ENCODE measurements at places on chromosomes 7 and 10.

- no peak for DNase-seq
Observed at GRCh38 chr10:13938950-13939349, 352.2 kb downstream of the PRPF18 start.

- DNase-seq = no peak
Observed at GRCh38 chr7:101536668-101537067, 92.4 kb downstream of the MYL10 start.

GRCh38 chr7:21317966-21318915, 109.6 kb upstream of the SP4 start:
- no peak for DNase-seq

DNA sequence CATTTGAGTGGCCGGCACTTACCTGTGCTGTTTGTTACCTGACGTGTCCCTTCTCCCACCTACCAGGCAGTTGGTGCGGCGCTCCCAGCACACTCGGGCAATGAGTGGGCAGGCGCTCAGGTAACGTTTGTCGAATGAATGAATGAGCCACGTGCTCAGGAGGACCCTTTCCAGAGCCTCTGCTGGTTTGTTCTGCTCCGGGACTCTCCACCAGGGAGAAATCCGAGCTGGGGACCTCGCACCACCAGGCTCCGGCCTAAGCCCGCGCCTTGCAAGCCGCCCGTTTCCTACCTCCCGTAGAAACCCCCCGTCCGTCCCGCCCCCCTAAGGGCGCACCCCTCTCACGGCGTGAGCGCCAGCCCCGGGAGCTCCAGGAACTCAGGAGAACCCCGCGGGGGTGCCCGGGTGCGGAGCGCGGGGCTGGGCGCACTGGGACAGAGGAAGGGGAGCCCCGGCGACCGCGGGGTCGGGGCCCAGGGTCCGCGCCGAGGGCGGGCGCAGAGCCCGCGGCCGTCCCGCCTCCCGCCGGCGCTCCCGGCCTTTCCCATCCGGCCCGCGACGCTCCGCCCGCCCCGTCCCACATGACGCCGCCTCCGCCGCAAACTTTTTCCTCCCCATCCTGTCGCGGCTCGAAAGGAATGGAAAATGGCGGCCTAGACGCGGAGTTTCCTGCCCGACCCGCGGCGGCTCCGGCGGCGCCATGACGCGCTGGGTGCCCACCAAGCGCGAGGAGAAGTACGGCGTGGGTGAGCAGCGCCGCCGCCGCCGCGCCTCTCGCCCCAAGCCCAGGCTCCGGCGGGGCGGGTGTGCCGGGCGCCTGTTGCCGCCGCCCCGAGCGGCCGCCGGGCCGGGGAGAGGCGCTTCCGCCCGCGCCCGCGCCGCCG, at the start of gene DOCK1:
Gene DOCK1 (plus strand): TSS at position 611 of the 884 bp plus-strand sequence. CDS start 90 bp downstream, at position 701.
- DNase-seq = no peak

- no peak for DNase-seq
Observed at GRCh38 chr10:31153692-31154091, 122.0 kb upstream of the ZNF438 start.

- DNase-seq = no peak
Observed at GRCh38 chr10:126917975-126918908, 13.0 kb downstream of the DOCK1 start.

GRCh38 chr7:28458732-28459131, 46.4 kb downstream of the CREB5 start:
- no peak for DNase-seq

- no peak for DNase-seq
Observed at GRCh38 chr7:121873289-121874194, 581 bp downstream of the PTPRZ1 start.

- no peak for DNase-seq
Observed at GRCh38 chr7:146741911-146742310, 625.3 kb downstream of the CNTNAP2 start.

- DNase-seq = peak; percentile 64
Observed at GRCh38 chr7:107742678-107743566, 1.0 kb upstream of the CBLL1 start.

DNA sequence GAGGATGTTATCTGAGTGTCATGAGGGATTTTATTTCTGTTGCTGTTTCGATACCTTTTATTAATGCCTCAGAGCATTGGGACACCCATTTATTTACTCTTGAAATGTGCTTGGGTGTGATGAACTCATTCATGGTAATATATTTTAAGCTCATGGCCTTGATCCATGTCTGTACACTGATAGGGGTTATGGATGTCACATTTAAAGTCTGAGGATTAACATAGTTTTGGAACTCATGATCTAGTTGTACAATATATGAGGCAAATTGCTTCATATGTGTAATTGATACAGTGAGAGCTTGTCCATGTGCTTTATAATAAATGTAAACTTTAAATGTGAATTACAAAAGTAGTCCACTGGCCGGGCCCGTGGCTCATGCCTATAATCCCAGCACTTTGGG, 23.0 kb upstream of the ZRANB1 start:
- no peak for DNase-seq

DNA sequence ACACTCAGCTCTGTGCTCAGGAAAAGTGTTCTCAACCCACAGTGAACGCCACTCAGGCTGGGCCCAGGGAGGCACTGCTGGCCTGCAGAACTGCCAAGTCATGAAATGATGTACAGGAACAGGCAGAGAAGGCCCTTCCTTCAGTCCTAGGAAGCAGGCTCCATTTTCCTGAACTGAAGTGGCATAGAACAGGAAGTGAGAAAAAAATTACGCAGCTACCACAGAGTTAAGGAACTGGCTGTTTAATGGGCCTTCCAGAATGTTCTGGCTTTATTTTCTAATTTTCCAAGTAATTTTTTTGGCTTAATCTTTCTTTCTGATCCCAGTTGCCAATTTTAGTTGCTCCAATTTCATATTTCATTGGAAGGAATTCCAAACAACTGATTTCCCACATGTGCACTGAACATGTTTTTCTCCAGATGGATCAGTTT, 39.3 kb downstream of the LRRC18 start:
- no peak for DNase-seq

- DNase-seq = no peak
Observed at GRCh38 chr10:115979576-115979975, 293.4 kb downstream of the GFRA1 start.

GRCh38 chr10:98028168-98028770, 2.2 kb downstream of the CRTAC1 start:
- DNase-seq = peak; percentile 15

DNA sequence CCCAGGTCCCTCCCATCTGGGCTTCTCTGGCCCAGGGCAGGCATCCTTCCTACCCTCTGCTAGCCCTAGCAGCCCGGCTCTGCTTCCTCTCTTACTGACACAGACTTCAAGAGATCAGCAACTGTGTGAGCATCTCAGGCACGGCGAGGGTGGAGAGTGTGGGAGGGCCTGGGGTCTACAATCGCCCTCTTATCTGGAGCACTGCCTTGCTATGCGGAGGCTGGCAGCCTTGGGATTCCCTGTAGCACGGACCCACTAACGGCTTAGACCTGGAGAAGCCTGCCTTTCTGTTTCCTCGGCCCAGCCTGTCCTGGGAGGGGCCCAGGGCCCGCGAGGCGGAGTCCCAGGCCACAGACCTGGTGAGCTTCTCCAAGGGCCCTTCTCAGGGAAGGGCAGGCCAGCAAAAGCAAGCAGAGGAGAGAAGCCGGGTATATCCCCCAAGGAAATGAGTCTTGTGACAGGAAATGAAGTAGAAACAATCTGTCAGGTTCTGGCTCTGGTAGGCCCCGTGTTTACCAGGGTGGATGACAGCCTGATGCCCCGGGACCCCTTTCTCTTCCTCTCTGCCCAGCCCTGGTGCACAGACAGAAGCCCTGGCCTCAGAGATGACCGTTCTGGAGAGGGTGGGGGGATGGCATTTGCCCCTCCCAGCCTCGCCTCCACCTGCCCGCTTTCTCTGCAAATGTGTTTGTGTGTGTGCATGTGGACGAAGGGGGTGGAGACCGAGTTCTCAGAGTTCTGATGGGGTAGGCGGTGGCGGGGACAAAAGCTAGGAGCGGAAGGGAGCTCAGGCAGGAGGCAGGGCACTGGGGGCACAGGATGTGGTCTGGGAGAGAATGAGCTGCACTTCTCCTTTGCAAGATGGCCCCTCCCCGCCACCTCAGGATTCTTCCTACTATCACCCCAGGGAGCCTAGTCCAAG, 2.5 kb downstream of the LRCH4 start:
- peak; percentile 75 for DNase-seq

- DNase-seq = peak; percentile 94
Observed at GRCh38 chr10:87842220-87842641, 21.1 kb downstream of the KLLN start.

DNA sequence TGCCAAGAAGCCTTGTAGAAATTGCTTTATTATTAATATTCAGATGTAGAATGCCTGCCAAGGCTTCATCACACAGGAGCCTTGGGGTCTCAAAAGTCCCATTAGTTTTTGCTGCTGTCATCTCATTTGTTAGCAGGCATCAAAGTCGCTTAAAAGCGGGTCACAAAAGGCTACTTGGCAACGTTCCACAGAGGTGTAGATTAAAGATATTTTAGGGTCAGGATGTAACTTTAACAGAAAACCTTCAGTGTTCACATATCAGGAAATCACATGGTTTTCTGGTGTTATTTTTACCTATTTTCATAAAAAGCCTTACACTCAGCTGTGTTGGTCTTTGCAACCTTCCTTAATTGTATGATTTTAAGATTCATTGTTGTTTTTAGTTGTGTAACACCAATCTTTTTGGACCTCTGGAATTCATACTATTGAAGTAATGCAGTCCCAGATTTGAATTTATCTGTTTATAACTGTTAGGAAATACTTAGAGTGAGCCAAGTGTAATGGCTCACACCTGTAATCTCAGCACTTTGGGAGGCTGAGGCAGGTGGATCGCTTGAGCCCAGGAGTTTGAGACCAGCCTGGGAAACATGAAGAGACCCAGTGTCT, 65.3 kb downstream of the TET1 start:
- DNase-seq = no peak

Data from PC-9 (cell line).